NCI-H526 treated with DMSO at 0.1 percent for 48 hours (cell line): ENCODE measurements at places on chromosomes 13 and 19.

- DNase-seq, result no peak
Observed at GRCh38 chr13:71374471-71375049, 492.4 kb downstream of the DACH1 start.

DNA sequence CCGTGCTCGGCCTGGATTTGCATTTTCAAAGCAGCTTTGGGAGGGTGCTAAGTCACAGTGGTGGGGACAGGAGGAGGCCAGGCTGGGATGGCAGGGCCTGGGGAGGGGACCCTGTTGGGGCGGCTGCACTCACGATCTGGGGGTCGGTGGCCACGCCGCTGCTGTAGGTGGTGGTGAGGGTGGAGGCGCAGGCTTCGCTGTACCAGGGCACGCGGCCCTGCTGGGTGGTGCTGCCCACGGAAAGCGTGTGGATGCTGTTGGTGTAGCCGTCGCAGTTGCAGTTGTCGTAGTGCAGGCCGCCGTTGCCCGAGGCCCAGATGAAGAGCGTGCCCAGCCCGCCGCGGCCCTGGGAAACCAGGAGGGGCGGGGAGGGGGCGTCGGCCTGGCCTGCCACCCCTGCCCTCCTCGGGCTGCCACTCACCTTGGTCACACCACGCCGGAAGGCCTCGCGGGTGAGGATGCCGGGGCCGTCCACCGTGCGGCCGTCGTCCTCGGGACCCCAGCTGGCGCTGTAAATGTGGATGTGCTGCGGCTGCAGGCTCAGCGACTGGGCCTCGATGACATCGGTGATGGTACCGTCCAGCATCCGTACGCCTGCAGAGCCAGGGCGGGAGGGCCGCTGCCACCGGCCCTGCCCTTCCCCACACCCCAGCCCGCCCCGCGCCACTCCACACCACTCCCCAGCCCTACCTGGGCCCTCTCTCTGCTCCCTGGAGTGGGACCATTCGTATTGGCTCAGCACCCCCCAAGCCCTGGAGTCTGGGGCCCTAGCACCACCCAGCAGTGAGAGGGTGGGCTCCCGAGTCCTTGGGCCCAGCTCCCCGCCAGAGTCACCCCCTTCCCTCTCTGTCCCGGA, 3.2 kb downstream of the PCSK4 start:
- DNase-seq, result no peak

DNA sequence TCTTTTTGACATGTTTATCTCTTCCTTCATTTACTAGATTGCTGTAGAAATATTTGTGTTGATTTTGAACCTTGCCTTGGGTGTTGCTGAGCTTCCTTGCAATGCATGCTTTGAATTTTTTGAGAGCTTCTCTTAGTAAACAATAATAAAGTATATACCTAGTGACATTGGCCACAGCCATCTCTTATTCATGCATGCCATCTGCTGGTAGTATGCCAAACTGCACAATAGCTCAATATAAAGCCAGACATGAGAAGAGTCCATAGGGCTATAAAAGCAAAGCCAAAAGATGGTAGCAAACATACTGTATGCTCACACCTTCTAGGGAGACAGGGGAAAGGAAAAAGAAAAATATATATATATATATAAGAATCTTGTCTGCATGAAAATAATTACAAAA, 18.9 kb upstream of the ZSCAN5A start:
- DNase-seq, result peak; percentile 42

GRCh38 chr19:17220207-17220758, 5.1 kb downstream of the USE1 start:
- no peak for DNase-seq

DNA sequence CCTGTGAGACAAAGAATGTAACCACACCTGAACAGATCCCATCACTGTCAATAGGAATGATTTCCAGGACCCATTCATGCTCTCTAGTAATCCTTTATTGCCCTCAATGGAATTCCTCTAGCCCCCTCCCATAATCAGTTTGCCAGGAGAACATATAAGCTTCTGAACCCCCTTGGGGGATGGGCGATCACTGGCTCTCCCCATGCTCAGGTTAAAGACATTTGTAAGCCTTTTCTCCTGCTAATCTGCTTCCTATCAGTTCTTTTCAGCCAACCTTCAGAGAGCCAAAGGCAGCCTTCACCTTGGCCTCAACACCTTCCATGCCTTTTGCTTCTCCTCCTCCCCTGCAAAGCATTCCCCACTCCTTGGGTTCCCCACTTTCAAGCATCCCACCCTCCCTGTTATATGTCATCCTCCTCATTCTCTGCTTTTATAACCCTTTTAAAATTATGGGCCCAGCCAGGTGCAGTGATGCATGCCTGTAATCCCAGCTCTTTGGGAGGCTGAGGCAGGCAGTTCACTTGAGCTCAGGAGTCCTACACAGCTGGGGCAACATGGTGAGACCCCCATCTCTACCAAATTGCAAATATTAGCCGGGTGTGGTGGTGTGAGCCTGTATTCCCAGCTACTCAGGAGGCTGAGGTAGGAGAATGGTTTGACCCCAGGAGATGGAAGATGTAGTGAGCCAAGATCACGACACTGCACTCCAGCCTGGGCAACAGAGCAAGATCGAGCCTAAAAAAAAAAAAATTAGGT, 12.4 kb downstream of the DPRX start:
- no peak for DNase-seq
